ENCODE measurements at places on chromosomes 16 and 17.

DNA sequence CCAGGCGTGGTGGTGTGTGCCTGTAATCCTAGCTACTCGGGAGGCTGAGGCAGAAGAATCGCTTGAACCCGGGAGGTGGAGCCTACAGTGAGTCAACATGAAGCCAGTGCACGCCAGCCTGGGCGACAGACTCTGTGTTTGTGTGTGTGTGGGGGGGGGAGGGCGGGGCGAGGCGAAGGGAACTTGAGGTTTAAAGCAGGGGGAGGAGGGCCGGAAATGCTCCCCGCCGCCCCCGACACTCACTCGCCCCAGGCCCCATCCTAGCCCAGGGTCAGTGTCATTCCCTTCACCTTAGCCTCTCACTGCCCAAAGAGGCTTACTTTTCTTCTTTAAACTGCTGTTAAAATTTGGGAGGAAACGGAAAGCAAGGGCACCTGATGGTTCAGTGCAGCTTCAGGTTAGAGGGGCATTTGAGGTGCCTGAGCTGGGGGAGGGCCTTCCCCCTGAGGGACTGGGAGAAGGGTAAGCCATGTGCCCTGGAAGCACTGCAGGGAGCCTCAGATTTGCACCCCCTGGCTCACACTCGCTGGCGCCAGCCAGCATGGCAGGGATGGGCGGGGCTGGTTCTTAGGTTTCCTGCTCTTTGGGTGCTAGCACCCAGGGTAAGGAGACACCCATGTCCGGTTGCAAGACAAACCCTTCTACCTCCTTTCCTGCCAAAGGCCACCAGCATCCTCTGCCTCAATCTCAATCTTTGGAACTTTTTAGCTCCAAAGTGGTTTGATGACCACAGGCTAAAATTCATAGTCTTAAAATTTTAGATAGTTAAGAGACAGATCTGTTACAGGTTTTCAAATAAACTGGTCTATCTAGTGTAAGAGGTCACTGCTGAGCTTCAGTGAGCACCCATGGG lies 2.2 kb upstream of the LIMD2 start:
- no peak for DNase-seq

GRCh38 chr17:16378636-16379282 lies 2.1 kb upstream of the UBB start:
- DNase-seq = peak; percentile 56

DNA sequence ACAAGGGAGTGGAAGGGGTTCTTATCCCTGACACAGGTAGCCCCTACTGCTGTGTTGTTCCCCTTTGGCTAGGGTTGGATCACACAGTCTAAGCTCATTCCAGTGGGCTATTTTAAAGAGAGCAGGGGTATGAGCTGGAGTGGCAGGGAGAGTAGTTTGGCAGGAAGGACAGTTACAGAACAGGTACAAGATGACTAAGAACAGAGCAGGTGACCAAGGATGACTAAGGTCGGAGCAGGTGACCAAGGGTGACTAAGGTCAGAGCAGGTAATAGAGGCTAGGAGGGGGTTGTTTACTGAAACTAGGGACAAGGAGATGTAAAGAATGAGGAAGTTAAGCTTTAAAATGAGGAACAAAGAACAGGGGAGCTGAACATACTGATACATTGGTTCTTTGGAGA lies 58.8 kb downstream of the UTP18 start:
- DNase-seq = no peak

GRCh38 chr17:17419166-17419565 lies 57.6 kb upstream of the MED9 start:
- no peak for DNase-seq

GRCh38 chr16:10097271-10097670 lies 85.0 kb downstream of the GRIN2A start:
- no peak for DNase-seq

Measured in erythroblast (primary cell).